ENCODE measurements at places on chromosomes 7 and 10.
A peak's percentile ranks its signal among the peaks of the same experiment; 100 is the strongest.

DNA sequence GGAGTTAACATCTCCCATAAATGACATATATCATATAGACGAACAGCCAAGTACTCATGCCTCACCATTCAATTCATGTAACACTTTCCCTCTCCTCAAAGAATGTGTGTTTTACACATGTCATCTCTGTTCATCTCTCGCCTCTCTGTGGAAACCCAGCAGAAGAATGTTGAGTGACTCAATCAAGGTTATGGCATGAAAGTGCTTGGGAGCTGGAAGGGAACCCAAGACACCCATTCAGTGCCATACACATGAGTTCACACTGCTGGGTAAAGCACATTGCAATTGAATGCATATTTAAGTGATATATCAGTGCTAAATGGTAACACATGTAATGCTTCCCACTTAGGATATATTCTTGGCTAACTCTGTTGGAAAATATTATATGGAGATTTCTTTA is 322.9 kb downstream of the PTEN start:
- no peak for DNase-seq

DNA sequence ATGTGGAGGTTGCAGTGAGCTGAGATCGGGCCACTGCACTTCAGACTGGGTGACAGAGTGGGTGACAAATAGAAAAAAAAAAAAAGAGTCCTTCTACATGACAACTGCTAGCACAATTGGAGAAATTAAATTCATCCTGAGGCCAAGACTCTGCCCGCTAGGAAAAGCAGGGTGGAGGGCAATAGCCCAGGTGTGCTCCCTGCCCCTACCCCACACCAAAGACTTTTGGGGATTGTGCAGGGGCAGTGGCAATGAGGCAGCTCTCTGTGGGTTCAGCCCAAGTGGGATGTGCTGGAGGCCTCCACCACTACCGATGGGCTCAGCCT is 61.3 kb downstream of the TMEM209 start:
- DNase-seq, result no peak

GRCh38 chr7:120874722-120875121 is 16.8 kb upstream of the TSPAN12 start:
- DNase-seq, result no peak

DNA sequence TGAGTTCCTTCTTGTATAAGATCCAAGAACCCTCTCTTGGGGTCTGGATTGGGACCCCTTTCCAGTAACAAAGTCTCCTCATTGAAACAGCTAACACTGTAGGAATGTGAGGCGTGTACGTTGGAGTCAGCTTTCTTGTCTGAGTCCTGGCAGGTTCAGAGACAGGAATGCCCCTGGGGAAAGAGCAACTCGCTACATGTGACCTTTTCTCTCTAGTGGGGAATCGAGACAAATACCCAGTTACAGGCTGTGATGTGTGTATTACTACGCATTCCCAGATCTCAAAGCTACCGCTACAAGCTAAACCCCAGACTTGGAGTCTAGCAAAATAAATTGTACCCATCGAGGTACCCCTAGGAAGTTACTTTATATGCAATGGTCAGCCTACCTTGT is 85.6 kb upstream of the FRMD4A start:
- no peak for DNase-seq

DNA sequence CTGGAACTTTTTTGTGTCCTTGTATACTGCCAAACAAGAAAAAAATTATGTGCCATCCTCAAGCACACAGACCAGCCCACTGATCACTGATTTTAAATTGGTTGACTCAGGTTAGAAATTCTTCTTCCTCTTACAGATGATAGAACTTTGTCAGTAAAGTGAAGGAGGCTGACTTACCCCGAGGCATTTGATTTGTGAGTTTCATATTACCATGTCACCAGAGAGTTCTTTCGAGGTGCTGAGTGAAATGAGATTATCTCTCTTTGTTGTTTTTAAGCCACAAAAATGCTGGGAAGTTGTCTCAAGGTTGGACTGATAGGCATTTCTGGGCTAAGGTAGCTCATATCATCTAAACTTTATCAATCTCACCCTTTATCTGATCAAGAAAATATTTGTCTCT is 78.8 kb upstream of the FAM180A start:
- DNase-seq, result no peak

DNA sequence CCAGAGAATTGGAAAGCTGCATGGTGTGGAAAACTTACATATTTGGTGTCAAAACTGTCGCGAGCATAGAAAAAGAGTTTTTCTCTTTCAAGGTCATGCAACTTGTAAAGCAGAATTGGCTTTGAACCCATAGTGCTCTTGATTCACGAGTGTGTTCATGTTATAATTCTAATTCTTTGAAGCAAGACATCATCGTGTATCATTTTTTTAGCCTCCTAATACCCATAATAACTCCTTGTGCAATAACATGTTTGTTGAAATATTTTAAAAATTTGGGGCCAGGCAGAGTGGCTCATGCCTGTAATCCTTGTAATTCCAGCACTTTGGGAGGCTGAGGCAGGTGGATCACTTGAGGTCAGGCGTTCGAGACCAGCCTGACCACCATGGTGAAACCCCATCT is 4.2 kb downstream of the CCL24 start:
- no peak for DNase-seq

DNA sequence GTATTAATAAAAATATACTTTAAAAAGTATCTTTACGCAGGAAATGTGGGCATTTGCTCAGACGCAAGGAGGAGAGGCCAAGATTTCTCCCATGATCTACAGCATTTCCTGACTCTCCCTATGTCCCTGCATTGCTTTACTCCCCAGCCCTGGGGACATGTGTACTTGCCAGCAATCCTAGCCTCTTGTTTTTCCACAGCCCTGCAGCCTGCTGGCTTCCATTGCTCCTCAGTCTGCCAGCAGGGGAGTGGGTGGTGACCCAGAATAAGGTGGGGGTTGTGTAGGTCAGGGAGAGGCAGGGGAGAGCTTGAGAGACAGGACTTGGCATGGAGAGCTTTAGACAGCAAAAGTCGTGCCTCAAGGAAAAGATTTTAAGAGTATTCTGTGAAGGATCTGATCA is 307.7 kb downstream of the CDK14 start:
- no peak for DNase-seq

- no peak for DNase-seq
Observed at GRCh38 chr10:26090762-26091161, 125.8 kb upstream of the GAD2 start.

- peak; percentile 73 for DNase-seq
Observed at GRCh38 chr7:150986099-150986512, 4.7 kb upstream of the NOS3 start.

DNA sequence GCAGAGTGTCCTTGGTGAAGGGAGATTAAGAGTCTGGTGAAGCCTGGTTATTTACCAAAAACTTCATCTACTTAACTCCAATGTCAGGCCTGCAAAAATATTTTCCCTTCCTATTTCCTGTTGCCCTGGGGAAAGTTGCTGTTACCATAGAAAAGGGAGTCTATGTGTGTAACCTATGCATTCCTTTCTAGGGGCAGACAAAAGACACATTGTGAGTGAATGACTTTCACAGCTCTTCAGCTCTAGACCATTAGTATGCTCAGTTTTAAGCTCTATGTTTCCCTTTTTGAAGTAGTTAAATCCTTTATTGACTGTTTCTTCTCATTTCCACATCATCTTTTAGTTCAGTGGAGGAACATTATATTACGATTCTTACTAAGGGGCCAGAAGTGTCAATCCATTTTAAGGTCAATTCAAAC is 45.6 kb upstream of the SGCE start:
- no peak for DNase-seq

DNA sequence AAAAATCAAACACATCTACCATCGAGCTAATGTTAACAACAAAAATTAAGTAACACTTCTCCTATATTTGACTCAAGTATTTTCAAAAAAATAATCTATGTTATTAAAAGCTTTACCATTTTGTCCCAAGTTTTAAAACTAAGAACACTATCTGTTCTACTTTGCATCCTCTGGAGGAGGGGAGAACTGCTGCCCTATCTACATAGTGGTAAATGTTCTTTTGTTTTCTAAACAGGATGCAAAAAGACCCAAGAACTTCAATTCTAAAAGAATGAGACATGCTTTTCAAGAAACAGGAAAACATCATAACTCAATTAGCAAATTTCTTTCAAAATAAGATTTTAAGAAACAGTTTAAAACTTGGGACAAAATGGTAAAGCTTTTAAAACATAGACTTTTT is 14.8 kb downstream of the SLC26A3 start:
- no peak for DNase-seq

DNA sequence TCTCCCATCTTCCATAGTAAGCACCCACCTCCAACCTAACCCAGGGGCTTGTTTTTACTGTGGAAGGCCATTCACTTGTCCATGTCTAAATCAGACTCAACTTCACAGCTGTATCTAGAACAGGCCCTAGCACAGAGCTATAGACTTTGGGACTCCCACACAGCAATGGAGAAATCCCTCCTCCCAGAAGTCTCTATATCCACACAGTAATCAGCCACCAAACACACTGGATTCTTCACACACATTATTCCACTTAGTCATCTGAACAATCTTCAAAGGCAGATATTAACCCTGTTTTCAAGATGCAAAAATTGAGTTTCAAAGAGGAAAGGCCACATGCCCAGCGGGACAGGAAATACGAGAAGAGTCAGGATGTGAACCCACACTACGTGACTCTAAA is 81.8 kb downstream of the MALSU1 start:
- no peak for DNase-seq

DNA sequence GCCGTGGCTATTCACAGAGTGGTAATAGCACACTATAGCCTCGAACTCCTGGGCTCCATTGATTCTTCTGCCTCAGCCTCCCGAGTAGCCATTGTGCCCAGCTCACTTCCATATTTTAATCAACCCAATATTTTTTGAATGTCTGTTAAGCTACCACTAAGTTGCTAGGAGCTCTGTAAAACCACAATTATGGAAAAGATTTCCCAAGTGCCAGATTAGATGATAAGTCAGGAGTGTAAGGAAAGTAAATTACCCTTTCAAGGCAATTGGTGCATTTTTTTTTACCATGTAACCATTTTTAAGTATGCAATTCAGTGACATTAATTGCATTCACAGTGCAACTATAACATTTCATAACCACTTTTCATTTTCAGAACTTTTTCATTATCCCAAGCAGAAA is 87.5 kb upstream of the GATAD1 start:
- no peak for DNase-seq

DNA sequence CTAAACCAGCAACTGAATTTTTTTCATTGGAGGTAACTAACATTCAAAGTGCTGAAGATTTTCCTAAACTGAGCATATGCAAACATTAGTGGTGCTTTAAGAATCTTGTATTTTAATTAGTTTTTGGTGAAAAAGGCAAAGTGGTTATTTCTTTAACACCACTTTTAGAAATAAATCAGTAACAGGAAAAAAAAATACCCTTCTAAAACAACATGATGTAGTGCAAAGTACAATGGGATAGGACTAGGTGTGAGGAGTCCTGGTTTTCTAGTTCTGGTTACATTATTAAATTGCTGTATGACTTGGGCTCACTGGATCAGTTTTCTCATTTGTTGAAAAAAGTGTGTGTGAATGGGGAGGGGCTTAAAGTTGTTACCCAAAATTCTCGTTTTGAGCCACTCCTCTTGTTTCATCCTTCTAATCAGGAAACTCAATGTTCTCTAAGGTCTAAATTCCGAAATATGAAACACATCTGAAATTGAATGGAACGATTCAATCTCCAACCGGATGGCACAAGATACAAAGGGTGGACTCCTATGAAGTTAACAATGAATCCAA is 1.8 kb downstream of the WASL start:
- DNase-seq, result no peak

GRCh38 chr10:75408509-75408875 is 6.9 kb upstream of the ZNF503 start:
- no peak for DNase-seq

DNA sequence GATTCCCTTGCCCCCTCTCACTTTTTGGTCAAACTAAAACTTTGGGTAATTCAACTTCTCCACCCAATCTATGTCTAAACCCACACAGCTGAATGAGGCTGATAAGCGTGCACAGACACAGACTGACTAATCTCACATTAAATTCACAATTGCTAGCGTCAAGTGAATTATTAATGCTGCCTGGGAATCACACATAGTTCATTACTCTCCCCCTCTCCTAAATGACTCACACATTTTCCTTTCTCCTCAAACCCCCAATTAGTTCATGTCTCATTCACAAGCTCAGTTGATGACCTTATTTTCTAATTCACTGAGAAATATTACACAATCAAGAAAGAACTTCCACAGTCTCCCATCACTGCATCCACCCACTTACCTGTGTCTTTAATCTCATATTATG is 14.5 kb downstream of the KLF14 start:
- no peak for DNase-seq

DNA sequence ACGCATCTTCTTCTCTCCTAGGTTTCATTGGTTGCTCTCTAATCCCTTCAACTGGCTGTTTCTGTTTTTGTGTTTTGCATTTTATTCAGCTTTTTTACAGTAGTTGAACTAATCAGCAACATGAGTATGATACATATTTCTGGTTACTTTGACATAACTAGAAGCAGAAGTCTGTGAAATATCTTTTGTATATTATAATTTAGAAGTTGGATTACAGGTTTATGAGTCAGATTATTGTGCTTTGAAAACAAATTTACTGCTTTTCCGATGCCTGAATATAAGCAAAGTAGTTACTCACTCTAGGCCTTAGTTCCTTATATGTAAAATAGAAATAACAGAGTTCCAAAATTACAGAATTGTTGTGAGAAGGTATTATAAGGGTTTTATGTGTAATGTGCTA is 96.2 kb upstream of the MEOX2 start:
- no peak for DNase-seq

- DNase-seq, result no peak
Observed at GRCh38 chr10:49500412-49500811, 38.5 kb downstream of the ERCC6 start.

GRCh38 chr7:35463176-35463700 is 209.3 kb upstream of the TBX20 start:
- DNase-seq, result no peak

DNA sequence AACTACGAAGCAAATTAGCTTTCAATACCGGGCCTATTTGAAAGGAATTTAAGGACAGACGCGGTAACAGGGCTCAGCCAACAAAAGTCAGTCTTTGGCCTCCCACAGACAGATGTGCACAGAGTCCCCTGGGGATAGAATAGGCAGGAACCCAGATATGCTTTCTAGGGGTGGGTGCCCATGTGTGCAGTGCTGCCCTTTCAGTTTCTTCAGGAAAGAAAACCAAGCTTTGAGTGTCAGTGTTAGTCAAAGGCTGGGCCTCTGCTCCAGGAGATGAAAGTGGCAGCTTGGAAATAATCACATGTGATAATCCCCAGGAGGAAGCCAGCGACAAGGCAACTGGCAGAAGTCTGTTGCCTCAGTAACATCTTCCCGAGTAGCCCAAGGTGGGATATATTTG is 43.8 kb upstream of the CSTF2T start:
- no peak for DNase-seq

Data from activated CD4-positive, alpha-beta memory T cell treated with anti-CD3 and anti-CD28 coated beads for 36 hours (primary cell).